Activated naive CD4-positive, alpha-beta T cell treated with anti-CD3 and anti-CD28 coated beads for 36 hours (primary cell): ENCODE measurements at places on chromosomes 12 and 14. TPM values are rescaled to one million over a fixed set of nuclear protein-coding genes. Genes with fewer than 3 reads are reported as not detected.

DNA sequence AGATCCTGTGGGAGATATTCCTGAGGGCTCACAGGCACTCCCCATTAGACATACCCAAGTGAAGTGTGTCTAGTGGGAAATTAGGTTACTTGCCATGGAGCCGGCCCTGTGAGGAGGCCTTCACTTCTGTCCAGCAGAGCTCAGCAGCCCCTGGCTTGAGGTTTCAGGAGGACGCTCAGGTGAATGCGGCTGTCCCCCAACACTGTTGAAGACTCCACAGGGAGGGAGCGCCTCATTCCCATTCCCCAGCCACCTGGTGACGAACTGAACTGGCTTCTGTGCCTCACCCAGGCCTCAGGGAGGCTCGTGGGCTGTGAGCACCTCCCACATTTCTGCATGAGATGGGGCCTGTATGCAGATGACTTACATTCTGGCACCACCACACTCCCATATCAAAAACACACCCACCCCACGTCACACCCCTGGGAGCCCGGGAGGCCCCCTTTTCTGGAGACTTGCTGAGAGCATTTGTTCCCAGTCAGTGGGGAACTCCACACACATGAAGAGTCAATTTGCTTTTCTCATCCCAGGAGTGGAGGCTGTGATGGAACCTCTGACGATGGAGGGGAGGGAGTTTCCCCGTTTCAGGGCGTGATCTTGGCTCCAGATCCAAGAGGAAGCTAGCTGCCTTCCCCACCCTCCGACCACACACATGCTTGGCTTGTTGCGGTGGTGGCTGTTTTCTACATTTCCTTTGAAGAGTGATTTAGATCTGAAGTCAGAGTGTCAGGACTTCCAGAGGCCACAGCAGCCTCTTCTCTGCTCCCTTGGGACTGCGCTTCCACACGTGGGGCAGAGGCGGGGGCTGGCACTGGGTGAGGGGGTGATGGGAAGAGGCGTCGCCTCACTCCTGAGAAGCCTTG is 120.7 kb downstream of the ADGRD1 start:
- no peak for DNase-seq

DNA sequence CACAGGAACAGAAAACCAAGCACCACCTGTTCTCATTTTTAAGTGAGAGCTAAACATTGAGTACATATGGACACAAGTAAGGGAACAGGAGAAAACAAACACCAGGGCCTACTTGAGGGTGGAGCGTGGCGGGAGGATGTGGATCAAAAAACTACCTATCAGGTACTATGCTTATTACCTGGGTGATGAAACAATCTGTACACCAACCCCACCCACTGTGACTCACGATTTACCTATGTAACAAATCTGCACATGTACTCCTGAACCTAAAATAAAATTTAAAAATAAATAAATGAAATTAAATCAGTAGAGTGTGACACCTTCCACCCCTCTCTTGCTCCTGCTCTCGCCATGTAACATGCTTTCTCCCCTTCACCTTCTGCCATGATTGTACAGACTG is 615.5 kb downstream of the RPL10L start:
- no peak for DNase-seq

- DNase-seq = no peak
Observed at GRCh38 chr12:122111089-122111641, 32.6 kb downstream of the MLXIP start.

Gene DACT1
- total RNA-seq = 5.2 TPM

Gene GLT8D2
- total RNA-seq = not detected

DNA sequence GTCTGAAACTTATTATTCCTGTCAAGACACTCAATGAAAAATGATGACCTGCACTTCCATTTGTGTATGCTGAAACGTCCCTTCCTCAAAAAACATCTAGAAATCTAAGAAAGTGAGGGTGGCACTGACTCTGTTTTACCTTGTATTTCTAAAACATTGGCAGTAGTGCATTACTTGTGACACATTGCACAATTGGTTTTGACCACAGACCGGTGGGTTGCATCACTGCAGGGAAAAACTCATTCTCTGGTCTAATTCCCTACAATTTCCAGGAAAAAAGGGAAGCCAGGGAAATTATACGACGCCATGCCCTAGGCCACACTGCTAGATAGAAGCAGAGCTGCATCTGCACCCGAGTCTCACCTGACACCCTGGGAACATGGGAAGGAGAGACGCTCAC is 156.7 kb downstream of the NTF3 start:
- no peak for DNase-seq

GRCh38 chr14:89144066-89144465 is 273.0 kb downstream of the FOXN3 start:
- no peak for DNase-seq

DNA sequence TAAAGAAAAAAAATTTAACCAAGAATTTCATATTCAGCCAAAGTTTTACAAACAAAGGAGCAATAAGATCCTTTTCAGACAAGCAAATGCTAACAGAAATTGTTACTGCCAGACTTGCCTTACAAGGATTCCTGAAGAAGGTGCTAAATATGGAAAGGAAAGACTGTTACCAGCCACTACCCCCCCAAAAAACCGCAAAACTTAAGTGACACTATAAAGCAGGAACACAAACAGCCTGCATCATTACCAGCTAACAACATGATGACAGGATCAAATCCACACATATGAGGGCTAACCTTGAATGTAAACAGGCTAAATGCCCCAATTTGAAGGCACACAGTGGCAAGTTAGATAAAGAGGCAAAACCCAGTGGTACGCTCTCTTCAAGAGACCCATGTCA is 55.7 kb downstream of the APOBEC1 start:
- DNase-seq = no peak

GRCh38 chr14:35985474-35986218 is 159.5 kb downstream of the BRMS1L start:
- DNase-seq = no peak

DNA sequence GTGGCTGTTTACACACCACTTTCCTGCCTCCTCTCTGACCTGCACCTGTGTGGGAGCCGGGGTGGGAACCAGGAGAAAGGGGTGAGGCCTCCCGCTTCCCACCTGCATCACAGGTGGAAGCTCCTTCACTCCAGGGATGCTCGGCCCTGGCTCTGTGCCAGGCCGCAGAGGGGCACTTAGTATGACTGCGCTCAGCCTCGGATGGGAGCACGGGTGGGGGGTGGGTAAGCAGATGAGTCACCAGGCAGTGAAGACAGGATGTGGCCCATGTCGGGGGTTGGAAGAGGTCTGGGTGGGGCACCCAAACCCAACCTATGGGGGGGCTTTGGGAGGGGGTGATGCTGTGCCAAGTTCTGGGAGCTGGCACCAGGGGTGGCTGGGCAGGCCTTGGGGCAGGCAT is 7.4 kb upstream of the CYP46A1 start:
- no peak for DNase-seq

- no peak for DNase-seq
Observed at GRCh38 chr14:79412822-79413221, 798.5 kb downstream of the DIO2 start.

DNA sequence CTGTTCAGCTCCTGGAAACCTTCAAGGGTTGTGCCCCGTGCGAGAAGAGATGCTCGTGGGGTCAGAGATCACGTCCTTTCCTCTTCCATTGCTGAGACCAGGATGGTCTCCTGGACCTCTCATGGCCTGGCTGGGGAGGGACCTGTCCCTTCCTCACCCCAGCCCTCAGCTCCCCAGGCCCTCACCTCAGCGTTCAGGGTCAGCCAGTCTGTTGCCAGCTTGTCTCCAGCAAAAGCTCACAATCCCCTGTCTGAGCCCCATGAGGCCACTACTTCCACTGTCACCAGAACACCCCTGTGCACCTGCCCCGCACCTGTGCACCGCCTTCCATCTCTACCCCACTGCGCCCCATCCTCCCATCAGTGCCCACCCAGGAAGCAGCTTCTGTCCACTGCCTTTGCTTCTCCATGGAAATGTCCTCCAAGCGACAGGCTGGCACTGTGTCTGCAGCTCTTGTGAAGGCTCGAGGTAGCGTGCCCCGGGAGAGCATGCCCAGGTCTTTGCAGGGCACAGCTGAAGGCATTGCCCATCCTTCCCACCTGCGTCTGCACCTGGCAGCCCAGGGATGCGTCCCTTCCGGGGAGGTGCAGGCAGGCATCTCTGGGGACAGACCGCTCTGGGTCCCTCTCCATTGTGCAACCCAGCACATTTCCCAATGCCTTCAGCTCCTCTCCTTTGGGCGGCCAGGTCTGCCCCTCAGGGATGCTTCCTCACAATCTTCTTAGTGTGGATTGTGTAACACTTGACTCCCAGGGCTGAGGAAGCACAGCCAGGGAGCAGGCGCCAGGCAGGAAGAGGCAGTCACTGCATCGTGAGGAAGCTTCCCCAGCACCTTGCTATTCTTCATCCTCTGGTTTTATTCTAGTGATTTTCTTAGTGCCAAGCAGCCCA is 179.6 kb downstream of the ADGRD1 start:
- DNase-seq = no peak

- no peak for DNase-seq
Observed at GRCh38 chr12:97024393-97024792, 117.3 kb downstream of the NEDD1 start.

GRCh38 chr14:61346221-61346620 is 24.8 kb downstream of the PRKCH start:
- no peak for DNase-seq

GRCh38 chr12:110403976-110404682 is 621 bp upstream of the ANAPC7 start:
- DNase-seq = peak; percentile 83

Gene PIK3C2G
- not detected for total RNA-seq

GRCh38 chr12:46049665-46050064 is 59.3 kb upstream of the SCAF11 start:
- DNase-seq = no peak

Gene SERPINA3
- total RNA-seq = not detected

DNA sequence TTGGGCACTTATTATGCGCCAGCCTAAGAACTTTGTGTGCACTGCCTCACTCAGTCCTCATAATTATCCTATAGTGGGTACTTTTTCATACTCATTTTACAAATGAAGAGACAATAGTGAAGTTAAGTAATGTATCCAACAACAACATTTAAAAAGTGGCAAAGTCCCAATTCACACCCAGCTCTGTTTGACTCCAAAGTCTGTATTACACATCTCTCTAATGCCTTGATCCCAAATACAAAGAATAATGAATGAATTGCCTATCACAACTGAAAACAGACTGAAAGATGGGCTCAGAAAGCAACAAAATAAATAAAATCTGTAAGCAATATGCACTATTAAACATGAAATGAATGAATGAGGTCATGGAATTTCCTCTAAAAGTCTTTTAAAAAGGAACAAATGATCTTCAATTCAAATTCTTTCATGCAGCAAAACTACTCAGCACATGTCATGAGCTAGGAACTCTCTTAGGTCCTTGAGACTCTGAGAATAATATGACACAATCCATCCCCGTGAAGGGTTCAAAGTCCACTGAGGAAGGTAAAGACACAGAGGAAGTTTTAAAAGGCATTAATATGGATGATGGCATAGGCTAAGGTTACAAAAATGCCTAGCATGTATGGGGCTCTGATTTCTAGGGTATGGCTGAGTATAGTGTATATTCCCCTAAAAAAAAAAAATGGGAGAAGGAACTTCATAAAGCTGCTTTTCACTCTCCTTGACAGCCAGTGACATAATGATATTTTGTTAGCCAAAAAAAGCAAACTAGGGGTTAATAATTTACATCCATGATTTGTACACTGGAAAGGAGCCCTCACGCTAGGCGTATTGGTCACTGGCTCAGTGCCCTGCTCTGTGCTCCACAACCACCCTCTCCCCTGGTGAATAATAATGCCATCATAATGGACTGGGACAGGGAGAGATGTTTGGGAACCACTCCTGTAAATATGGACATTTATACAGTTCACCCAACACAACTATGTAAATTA is 103.4 kb downstream of the SLC2A13 start:
- DNase-seq = no peak

DNA sequence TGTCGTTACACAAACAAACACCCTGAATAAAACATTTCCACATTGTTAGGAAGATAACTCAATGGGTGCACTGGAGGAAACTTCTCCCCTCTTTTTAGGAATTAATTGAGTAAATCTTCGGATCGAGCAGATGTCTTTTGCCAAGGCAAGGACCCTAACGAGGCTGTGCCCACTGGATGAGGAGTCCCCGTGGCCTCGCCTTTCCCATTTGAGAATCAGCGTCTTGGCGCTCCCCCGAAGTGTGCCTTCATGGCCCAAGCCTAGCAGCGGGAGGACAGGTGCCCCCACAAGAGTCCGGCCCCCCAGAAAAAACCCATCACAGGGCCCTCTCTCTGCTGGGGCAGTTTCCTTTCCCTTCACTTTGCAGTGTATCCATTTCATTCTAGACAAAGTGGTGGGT is 246.6 kb downstream of the BCL11B start:
- no peak for DNase-seq

DNA sequence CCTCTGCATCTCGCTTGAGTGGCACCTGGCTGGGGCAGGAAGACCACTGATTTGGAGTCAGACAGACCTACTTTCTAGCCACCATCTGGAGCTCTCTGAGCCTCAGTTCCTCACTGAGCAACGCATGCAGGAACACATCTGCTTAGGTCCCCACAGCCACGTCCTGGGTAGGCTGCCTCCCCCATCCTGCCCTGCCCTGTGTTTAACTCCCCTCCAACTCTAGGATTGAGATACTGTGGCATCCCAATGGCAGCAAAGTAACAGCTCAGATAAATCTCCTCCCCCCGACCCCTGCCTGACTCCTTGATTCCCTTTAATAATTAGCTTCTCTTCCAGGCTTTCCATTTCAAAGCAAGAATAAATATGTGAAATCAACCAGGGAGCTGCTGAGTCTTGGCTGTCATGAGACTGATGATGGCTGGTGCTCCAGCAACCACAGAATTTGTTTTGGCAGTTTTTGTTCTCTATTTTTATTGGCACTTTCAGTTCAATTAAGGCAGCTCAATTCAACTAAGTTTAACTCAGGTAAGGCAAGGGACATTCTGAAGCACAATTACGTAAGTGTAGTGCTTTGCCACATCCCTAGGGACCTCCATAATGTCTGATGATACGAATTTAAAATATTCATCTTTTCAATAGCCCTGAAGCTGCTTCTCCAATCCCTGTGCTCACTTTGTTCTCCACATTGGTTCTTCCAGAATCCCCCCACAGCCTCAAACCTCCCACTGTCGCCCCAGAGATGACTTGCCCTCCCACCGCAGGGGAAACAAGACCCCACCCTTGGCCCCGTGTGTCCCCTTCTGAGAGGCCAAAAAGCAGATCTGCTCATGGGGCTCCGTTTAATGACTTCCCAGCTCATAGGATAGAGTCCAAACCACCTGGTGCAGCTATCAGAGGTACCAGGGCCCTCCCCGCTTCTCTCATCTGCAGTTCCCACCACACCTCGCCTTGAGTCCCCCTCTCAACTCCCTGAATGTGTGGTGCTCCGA is 58.2 kb downstream of the ESR2 start:
- no peak for DNase-seq

- DNase-seq = peak; percentile 61
Observed at GRCh38 chr12:89345830-89346740, 6.2 kb downstream of the DUSP6 start.

Gene MYO1H
- not detected for total RNA-seq

GRCh38 chr12:69501154-69501895 is 31.1 kb downstream of the FRS2 start:
- DNase-seq = no peak
